IPS-NIHi11 (cell line): ENCODE measurements at places on chromosomes 12 and 14.

- DNase-seq = peak; percentile 92
These were observed 9.9 kb downstream of the BCL7A start for GRCh38 chr12:122031342-122032216.

DNA sequence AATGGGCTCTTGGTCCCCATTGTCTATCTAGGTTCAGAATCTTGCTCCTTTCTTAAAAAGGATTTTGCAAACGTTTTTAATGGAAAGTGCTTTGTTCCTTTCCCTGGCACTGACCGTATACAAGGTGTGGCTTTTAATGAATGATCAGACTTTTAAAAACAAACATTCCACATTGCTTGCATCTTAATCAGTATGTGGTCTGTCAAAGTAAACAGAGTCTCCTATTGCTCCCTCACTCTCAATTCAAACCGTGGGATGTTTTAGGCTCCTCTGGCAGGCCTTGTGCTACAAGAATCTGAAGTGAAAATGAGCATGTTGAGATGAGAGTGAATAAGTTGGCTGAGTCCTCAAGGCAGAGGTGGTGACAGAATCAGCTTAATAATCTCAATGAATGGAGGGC is 107.0 kb downstream of the VRK1 start:
- DNase-seq = no peak

- no peak for DNase-seq
These were observed 535.7 kb upstream of the FBXO33 start for GRCh38 chr14:39967885-39968284.

GRCh38 chr12:77608271-77608824 is 222.3 kb upstream of the NAV3 start:
- DNase-seq = no peak

DNA sequence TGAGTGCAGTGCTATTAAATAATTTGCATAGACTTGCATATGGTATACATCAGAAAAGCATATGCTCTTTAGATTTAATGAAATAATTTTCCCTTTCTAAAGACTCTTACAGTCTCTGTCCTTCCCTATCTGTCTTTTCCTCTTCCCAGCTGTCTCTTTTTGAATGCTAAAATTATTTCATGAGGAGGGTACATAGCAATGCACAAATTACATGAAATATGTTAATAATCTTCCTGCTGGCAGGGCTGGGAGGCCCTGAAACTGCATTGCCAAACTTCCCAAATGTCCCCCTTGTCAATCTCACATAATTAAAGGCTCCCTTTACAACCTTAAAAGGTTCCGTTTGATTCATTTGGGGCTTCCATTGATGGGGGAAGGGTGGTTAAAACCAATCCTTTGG is 22.2 kb downstream of the LLPH start:
- no peak for DNase-seq

GRCh38 chr12:14327711-14328110 is 37.8 kb upstream of the ATF7IP start:
- no peak for DNase-seq

DNA sequence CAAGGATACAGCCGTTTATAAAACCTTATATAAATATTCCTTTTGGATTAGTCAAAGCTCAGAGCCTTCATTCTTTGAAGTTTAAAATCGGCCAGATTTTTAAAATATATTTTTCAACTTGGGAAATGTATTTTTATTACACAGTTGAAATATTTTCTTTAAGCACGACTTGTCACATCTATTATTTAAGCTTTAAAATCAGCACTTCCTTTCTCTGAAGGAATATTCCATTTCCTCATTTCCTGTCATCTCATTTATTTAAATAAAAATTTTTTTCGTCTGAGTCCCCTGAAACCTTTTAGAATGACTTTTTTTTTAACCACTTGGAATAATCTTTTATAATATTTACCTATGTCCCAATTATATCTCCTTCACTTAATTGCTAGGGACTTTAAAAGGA is 107.5 kb upstream of the PDE3A start:
- DNase-seq = no peak

DNA sequence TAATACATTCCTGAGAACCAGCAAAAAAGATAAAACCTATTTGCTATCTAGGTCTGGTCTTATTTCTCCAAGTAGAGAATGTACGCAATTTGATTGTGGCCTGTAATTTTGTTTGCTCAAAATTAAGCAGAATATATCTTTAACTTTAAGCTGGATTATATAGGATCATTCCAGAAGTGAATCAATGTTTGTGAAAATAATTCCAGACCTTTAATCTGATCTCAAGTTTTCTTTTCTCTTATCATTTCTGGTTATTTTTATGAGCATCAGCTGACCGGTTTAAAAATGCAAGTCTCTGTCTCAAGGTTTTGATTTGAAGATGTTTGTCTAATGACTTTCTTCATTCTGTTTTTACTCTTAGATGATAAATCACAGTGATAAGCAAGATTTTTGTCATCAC is 997.9 kb upstream of the FLRT2 start:
- no peak for DNase-seq

DNA sequence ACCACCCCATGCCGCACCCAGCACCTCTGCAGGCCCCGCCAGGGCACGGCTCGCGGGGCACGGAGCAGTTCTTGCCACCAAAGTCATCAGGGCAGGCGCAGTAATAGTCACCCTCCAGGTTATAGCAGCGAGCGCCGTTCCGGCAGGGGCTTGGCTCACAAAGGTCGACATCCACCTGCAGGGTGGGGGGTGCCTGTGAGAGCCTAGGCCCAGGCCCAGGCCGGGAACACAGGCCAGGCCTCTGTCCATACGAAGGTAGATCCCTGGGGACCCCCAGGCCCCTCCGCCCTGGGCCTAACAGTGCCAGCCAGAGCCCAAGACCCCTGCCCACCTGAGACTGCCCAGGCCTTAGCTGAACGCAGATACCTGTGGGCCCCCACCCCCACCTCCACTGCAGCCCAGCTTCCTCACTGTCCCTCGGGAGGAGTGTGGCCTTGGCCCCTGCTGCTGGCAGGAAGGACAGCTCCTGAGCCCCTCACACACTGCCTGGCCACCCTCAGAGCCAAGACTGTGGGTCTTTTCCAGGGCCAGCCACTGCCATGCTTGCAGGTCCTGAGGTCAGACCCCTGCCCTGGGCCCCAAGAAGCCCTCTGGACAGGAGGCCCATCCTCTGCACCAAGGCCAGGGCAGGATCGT is 19.3 kb downstream of the JAG2 start:
- DNase-seq = no peak

DNA sequence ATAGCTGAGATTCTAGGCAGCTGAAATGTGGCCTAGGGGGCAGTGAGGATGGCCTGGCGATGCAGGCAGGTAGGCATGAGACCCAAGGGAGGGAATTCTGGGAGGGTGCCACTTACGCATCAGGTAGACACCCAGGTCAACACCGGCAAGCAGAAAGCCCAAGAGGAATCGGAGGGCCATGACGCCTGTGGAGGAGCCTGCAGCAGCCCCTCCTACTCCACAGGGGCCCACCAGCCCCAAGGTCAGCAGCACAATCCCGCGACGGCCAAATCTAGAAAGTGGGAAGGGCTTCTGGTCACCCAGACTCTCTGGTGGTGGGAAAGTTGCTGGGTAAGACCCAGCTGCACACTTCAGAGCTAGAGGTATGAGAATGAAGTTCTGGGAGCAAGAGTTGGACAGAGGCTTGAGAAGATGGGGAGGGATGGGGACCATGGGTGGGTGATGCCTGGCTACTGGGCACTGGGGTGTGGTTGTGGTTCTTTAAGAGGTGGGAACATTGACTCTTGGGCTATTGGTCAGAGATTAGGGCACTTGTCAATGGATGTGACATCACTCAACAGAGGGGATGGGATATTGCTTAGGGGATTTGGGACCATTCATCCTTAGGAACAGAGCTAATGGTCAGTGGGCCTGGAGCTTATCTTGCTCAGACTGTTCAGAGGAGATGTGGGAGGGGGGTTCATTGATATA is 3.4 kb downstream of the SLC22A17 start:
- DNase-seq = no peak

DNA sequence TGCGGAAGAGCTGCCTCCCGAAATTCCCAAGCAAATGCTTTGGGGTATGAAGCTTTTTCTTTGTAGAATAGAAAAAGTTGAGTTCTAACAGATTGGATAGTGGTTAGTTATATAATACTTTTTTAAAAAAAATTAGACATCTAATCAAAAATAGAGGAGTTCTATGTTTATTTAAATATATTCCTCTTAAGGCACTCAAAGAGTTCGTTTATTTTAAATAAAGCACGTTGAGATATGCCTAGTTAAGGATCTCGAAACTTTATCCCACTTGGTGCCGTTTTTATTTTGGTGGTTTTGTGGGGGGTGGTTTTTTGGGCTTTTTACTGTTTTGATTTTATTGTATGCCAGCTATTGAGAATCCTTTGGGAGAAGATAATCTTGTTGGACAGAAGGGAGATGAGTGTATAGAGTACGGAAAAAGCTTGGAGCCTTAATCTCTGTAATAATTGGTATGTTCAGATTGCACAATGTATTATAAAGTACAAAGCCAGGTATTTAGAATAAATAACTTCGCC is 10.7 kb upstream of the SNAPC1 start:
- no peak for DNase-seq
